ENCODE measurements at places on chromosomes 3 and 15.

- DNase-seq: no peak
Observed at GRCh38 chr3:139928708-139929505, 6.1 kb upstream of the CLSTN2 start.

- no peak for DNase-seq
Observed at GRCh38 chr15:65577129-65577996, 33.6 kb downstream of the INTS14 start.

GRCh38 chr3:11736136-11736833, 92.6 kb upstream of the VGLL4 start:
- DNase-seq: no peak

GRCh38 chr3:99678896-99679295, 40.5 kb downstream of the COL8A1 start:
- DNase-seq: no peak

DNA sequence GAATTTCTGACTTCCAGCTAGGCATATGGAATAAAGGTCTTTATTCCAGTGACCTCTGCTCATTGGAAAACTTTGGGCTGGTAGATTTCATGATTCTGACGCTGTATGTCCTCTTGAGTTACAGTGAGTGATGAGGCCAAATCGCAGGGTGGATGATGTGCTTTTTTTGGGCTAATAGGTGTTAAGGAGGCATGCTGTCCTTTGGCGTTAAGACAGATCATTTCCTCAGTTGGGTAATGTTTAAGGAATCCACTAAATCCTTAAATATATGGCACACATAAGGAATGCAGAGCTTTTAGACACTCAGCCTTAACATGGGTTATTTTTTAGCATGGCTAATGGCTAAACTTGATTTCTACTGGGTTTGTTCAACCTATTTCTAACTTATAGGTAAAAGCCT, 87.9 kb downstream of the LPP start:
- no peak for DNase-seq

DNA sequence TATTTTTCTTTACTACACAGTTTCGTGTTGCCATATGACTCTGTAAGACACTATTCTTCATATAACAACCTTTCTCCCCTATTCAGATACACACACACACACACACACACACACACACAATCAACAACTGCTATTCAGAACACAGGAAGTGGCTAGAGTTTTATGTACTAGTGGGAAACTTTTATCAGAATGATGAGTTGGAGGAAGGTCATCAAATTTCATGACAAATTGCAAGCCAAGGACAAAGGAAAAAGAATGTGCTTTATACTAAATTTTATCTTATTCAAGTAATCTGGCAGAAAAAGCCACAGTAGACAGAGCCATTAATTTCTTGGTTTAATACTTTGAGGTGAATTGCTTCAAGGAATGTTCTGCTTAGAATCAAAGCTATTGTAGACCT, 899.8 kb downstream of the ROBO2 start:
- no peak for DNase-seq

DNA sequence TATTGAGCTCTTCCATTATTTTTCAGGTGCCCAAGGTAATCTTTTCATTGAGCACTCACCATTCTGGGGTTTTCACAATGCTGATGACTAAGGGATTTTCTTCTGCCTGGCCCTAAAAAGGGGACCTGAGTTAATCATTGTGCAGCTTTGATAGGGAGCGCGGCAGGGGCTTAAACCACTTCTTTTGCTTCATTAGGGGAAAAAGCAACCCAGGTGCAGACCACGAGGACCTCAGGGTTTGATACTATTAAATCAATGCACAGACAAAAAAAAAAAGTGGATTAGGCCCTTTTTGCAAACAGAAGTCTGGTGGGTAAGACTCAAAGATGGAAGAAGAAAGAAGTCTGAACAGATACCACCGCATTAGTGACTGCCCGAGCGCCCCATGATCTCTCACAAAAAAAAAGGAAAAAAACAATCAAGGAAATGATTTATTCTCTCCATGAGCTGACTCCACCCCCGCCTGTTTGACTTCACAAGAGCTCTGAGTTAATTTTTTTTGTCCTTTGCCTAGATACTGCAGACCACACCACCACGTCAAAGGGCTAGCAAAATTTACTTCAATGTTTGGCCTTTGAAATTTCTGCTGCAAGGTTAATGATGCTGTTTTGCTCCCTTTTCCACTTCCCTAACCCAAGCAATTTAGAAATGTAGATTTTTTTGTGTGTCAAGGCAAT, 78.0 kb upstream of the FEZF2 start:
- DNase-seq: peak; percentile 58

DNA sequence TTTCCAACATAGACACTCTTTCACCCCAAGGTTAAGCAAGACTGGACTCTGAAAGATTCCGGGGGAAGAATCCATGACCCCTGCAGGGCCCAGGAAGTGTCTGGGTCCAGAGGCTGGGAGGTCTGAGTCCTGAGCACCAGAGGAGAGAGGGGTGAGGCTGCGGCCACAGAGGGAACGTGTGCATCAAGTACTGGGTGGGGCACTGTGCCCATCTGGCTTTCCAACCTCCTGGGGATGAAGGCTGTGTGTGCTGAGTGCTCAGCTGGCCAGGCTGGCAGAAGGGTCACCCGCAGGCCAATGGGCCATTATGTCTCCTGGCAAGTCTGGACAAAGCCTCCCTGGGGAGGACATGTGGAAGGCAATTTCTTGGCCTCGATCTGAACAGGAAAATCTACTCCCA, 3.3 kb downstream of the CHRNA3 start:
- no peak for DNase-seq

GRCh38 chr3:176992978-176993377, 204.3 kb downstream of the TBL1XR1 start:
- DNase-seq: no peak

DNA sequence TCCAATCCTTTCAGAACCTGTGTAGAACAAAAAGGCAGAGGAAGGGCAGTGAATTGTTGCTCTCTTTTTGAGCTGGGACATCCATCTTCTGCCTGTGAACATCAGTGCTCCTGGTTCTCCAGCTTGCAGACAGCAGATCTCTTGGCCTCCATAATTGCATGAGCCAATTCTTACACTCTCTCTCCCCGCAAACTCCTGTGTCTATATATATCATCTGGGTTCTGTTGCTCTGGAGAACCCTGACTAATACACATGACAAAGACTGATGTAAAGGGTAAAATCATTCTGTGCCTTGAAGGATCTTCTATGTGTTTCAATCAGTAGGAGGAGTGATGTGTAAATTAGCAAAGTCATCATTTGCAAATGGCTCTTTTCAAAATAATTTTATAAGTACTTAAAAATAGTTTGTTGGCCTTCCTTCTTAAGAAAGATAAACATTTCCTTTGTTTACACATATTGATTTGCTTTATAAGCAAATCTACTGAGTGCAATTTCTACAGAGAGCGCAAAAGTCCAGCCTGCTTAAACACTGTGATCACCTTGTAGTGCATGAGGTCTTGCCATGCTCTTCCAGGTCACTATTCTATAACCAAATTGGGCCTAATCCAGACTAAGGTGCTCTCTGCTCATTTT, 154.9 kb upstream of the ANKRD28 start:
- no peak for DNase-seq
